Natural killer cell treated with Interleukin-12 subunit alpha and Interleukin-12 subunit beta and Interleukin-15 and Interleukin-18, amount 100 ng/mL, for 72 hours (primary cell): ENCODE measurements at places on chromosomes 3 and 15.

DNA sequence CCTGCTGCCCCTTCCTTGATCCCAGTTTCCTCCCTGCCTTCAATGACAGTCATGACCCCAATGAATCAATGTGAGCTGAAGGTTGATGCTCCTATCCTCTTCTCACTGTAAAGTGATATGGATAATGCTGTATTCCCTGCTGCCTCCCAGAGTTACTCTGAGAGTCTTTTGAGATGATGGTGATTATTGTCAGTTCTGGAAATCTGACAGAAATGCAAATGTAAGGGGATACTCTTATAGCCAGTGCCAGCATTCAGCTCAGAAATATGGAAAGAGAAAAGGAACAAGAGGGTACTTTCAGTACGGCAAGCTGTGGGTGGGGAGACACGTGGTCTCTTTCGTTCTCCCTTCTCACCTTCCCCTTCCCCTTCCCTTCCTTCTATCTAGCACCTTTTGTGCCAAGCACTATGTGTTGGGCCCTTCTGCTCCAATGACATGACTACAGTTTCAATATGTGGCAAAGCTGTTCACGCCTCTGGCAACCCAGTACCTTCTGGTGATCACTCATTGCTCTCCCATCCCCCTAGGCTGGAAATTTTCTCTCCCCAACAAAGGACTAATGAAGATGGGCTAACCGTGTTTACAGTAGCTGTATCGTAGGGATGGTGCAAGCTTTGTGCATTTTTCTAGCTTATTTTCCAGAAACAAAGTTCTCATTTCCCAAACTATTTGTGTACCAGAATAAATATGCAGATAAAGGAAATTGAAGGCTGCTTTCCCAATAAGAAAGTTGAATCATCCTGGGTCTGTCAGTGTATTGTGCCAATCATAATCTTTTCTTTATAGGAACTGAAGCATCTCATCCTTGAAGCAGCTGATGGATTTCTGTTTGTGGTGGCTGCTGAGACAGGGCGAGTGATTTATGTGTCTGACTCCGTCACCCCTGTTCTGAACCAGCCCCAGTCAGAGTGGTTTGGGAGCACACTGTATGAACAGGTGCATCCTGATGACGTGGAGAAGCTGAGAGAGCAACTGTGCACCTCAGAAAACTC, 70.3 kb downstream of the ARNT2 start:
- no peak for DNase-seq

GRCh38 chr3:161413127-161413854, 42.0 kb upstream of the SPTSSB start:
- DNase-seq, result no peak

DNA sequence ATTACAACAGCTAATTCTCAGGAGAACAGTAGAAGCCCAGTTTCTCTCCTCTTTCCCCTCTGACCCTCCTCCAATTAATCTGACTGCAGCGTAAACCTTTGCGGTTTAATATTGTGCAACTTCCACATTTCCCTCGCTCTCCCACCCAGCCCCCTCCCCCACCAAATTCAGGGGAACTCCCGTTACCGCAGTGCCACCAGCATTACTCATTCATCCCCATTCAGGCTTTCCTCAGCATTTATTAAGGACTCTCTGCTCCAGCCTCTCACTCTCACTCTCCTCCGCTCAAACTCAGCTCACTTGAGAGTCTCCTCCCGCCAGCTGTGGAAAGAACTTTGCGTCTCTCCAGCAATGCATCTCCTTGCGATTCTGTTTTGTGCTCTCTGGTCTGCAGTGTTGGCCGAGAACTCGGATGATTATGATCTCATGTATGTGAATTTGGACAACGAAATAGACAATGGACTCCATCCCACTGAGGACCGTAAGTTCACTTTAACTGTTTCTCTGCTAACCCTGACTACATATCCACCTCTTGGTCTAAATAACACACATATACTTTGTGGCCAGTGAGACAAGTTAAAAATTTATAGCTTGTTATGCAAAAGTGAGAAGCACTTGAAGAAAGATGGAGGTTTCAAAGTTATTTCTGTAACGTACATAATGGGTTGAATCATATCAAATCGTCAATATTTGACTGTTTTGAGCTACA, at the start of gene PTX3:
PTX3 (plus strand) TSS at position 268 of the 709 bp plus-strand sequence; CDS start at position 352, 84 bp downstream.
- no peak for DNase-seq

DNA sequence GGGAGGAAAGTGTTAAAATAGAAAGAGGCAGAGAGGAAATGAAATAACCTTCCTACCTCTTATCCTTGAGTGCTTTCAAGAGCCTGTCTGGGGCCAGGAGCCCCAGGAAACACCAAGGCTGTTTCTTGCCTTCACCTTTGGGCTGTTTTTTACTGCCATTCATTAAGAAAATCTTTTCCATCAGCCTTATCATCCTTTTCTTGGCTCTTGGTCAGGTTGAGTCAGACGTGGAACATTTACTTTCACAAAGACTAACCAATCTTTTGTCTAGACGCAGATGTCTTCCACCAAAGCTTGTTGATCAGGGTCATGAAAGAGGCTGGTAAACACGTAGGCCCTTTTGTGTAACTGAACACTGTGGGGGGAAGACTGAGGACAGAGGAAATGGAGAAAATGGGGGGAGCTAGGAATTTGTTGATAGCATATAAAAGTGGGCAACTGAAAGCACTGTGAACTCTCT, 151.0 kb upstream of the THBS1 start:
- no peak for DNase-seq

- DNase-seq, result no peak
Observed at GRCh38 chr3:108602935-108603294, 13.4 kb downstream of the DZIP3 start.

GRCh38 chr15:38085931-38086568, 151.6 kb downstream of the TMCO5A start:
- no peak for DNase-seq
